ENCODE measurements at places on chromosomes 7 and 10.

DNA sequence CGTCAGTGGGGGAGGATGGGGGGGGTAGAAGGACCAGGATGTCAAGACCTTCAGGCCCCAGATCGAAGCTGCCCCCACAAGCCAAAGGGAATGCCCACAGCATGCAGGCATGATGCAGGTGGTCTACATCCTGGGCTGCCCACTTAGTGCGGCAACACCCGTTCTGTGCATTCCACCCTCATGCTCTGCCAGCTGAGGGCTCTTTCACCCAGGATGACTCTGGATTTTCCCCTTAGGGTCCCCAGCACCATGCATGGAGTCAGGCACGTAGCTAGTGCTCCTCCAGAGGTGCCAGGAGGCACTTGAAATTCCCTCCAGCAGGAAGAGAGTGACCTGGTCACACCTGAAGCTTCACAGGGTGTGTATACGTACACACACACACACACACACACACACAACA lies 66.2 kb downstream of the SH3PXD2A start:
- DNase-seq = no peak

GRCh38 chr10:117609095-117609795 lies 66.7 kb downstream of the EMX2 start:
- DNase-seq = no peak

GRCh38 chr10:76251841-76252671 lies 820.6 kb downstream of the LRMDA start:
- DNase-seq = no peak

DNA sequence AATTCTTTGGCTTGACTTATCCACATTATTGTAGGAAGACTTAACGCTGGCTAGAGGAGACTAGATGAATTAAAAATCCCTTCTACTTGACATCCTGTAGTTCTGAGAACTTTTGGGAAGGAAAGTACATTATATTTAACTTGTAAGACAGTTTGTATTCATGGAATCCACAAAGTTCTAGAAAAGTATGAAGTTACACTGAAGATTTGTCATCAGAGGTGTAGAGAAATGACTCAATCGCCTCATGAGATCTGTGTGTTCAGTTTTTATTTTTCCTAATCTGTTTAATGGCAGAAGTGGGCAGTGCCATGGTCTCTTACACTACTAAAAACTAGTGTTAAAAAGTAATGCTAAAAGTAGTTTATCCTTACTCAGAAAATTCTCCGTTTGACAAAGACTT lies 89.1 kb upstream of the SMIM30 start:
- DNase-seq = no peak

DNA sequence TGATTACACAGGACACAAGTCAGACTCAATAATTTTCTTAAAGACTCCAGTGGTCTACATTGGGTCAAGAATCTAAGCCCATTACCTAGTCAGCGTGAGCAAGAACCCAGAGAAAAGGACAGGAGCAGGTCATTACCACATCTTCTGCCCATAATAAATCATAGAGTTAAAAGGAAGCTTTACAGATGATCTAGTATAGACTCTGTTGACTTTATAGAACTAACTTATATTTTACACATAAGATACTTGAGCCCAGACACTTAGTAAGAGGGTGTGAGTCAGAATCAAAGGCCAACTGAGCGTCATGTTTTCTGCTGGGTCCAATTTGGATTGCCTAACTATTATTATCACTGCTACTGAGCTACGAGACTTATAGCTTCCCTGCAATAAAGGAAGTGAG lies 206.1 kb upstream of the NPSR1 start:
- no peak for DNase-seq

DNA sequence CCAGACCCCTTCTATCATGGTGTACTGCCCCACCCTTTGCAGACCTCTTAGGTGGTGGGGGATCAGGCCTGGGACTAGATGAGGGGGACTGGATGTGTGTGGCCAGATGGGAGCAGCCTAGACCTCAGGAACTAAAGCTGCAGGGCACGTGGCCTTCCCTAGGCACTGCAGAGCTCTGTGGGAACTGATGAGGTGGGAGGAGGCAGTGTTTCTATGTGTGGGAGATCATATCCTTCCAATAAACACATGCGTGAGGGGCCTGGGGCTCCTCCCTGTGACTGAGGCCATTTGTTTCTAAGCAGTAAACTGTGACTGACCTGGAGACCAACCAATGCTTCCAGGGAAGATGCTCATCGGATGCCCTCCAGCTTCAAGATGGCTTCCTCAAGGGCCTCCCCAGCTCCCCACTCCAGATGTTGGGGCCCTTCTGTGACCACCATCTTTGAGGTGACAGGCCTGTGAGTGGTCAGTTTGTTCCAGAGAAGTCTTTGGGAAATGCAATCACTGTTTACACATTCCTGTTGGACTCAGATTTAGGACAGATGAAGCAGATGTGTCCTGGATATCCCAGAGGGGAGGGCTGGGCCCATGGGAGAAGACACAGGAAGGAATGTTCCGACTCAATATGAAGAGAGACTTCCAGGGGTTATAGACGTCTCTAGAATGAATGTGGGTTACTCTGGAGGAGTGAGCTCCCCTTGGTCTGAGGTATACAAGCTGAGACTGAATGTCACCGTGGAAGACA lies 23.6 kb upstream of the ZCCHC24 start:
- DNase-seq = no peak

DNA sequence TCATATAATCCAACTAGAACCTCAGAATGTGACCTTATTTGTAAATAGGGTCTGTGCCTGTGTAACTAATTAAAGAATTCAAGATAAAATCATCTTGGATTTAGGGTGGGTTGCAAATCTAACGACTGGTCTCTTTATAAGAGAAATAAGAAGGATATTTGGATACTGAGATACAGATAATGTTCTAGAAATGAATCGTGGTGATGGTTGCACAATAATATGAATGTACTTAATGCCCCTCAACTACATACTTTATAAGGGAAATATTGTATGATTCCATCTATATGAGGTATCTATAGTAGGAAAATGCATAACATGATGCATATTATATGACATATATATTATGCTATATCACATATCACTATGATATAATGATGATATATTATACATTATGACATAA lies 265.7 kb downstream of the SEMA3D start:
- no peak for DNase-seq

DNA sequence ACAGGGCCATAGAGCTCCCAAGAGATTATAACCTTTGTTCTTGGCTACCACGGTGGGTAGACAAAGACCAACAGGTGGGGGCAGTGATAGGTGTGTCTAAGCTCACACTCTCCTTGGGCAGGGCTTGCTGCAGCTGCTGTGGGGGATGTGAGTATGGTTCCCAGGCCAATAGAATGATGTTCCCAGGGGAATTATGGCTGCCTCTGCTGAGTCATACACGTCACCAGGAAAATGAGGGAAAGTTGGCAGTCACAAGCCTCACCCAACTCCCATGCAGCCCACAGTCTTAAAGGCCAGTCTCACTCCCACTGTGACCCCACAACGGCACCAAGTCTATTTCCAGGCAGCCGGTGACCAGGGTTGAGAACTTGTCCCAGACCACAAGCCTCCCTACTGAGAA lies 453.4 kb upstream of the PODXL start:
- DNase-seq = no peak

- DNase-seq = no peak
Measured at GRCh38 chr7:112946350-112946749, 140.3 kb downstream of the GPR85 start.

GRCh38 chr10:86693721-86694369 lies 25.5 kb downstream of the LDB3 start:
- DNase-seq = no peak

DNA sequence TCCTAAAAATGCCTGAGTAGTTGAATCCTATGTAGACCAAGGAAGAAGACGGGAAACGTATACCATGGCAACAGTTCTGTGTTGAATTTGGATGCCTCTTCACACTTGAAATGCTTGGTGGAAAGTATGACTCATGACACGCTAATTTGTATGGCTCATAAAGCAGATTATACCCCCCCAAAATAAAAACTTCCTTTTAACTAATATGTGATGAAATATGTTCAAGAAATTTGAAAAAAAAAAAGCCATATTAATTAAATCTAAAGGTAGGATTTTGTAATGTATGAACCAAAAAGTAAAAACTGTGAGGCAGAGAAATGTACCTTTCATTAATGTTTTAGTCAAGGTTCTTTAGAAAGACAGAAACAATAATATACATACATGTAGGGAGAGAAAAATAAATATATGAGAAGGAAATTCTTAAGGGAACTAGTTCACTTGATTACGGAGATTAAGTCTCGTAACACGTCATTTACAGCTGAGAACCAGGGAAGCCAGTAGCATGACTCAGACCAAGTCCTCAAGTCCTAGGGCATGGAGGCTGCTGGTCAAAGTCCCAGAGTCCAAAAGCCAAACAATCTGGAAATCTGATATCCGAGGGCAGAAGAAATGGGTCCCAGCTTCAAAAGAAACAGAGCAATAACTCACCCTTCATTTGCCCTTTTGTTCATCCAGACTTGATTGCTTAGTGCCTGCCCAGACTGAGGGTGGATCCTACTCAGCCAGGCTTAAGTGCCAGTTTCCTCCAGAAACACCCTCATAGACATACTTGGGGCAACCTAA lies 485.1 kb downstream of the SEMA3D start:
- no peak for DNase-seq

DNA sequence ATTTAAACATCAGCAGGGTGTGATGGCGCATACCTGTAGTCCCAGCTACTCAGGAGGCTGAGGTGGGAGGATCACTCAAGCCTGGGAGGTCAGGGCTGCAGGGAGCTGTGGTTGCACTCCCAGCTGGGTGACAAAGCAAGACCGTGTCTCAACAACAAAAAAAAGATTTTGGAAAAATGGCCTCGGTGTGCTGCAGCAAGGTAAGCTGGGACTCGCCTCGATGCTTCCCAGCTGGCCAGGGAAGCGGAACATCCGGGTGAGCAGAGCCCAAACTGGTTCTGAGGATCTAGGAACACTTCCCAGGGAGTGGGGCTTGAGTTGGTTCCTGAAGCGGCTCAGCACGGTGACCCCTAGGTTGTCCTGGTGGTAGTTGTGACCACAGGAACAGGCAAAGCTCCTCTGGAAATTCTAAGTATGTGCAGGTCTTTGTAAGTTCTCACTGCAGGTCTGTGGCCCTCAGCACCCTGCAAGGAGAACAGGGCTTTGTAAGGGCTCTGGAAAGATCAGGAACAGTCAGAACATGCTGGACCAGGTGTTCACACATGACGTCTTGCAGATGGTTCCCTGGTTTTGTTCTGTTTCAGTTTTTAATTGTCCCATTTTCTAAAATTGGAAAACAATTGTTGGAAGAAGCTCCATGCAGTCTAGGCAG lies 38.6 kb upstream of the ZMIZ2 start:
- no peak for DNase-seq

GRCh38 chr7:31336202-31337001 lies 4.1 kb downstream of the NEUROD6 start:
- no peak for DNase-seq

DNA sequence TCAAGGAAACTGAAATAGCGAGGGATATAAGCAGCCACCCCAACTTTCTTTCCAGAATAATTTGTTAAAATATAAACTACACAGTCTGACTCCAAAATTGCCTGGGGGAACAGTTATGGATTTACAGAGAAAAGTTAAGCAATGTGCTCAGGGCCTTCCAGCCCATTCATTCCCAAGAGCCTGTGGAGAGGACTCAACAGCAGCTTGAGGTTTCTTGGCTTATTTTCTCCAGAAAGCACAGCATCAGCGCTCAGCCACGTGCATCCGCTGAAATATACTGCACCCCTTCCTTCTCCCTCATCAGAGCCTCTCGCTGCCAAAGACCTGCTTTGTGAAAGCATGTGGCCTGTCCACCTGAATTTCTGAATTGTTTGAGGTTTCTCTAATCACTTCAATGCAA lies 375.2 kb upstream of the VWC2 start:
- DNase-seq = no peak

DNA sequence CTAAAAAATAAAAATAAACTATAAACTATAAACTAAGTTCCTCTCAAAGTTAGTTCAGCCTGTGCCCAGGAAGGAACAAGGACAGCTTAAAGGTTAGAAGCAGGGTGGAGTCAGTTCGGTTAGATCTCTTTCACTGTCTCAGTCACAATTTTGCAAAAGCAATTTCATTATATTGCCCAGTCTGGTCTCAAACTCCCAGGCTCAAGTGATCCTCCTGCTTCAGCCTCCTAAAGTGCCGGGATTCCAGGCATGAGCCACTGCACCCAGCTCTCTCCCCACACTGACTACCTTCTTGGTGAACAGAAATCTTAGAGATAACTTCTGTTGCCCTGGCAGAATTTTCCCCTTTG lies 146.3 kb upstream of the TRIM24 start:
- DNase-seq = no peak

GRCh38 chr7:54663603-54664234 lies 95.3 kb downstream of the SEC61G start:
- DNase-seq = no peak

DNA sequence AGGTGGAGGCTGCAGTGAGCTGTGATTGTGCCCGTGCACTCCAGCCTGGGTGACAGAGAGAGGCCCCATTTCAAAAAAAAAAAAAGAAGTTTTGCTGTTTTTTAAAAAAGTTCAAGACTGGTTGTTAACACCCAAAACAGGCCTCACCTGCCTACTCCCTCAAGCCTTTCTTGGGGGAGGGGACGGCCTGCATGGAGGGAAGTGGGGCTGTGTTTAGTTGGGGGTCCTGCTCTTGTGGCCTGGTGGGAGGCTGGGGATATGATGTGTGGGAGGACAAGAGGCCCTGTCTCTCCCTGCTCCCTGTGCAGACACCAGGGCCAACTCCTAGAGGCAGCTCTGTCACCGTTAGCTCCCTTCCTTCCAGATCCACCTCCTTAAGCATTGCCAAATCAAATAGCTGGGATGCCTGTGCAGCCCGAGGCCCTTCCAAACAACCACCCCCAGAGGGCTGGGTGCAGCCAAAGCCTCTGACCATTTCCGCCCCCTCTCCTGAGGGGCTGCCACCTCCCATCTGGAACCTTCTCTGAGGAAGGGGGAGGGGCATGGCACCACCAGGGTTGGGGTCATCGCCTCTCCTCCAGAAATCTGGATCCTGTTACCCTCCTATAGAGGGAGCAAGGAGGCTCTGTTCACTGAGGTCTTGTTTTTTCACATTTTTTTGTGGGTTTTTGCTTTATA lies 32.9 kb upstream of the ANKRD2 start:
- DNase-seq = no peak

DNA sequence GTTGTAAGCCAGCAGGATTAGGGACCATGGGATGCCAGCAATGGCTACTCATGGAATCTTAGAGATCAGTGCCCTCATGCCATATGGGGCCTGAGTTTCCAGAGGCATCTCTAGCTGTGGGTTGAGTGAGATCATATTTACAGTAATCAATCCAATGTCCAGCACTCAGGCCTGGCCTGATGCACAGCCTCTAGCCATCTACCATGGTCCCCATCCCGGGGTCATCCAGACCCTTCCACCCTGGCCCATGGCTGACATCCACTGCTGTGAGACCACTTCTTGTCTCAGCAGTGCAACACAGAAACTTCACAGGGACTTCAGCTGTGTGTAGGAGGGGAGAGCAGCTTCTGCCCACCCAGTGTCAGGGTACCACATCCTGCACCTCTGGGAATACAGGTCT lies 6.5 kb upstream of the ADCY1 start:
- DNase-seq = no peak

GRCh38 chr7:633381-634018 lies 93.0 kb upstream of the DNAAF5 start:
- DNase-seq = no peak

Measured in stimulated activated CD4-positive, alpha-beta T cell treated with anti-CD3 and anti-CD28 coated beads, Interleukin-1b, Interleukin-23, amount 100 ng/mL, for 1 hour (primary cell).